Mucosa of gallbladder (tissue), 1 donor: ENCODE measurements at places on chromosomes 3 and 15. TPM values are rescaled to one million over a fixed set of nuclear protein-coding genes. Genes with fewer than 3 reads are reported as not detected.

The LRTM1 gene
- total RNA-seq: not detected

The CA12 gene
- 20.5 TPM for total RNA-seq

The IDH3A gene
- total RNA-seq: 52.3 TPM

The IL17RE gene
- total RNA-seq: 91.5 TPM

The PLIN1 gene
- total RNA-seq: 0.89 TPM

The CLRN1 gene
- total RNA-seq: not detected

The RASSF1 gene
- total RNA-seq: 27.5 TPM

The FAM81A gene
- total RNA-seq: 2.8 TPM

The ASB14 gene
- not detected for total RNA-seq
